CD4-positive, CD25-positive, alpha-beta regulatory T cell (primary cell): ENCODE measurements at places on chromosomes 3 and 15.

DNA sequence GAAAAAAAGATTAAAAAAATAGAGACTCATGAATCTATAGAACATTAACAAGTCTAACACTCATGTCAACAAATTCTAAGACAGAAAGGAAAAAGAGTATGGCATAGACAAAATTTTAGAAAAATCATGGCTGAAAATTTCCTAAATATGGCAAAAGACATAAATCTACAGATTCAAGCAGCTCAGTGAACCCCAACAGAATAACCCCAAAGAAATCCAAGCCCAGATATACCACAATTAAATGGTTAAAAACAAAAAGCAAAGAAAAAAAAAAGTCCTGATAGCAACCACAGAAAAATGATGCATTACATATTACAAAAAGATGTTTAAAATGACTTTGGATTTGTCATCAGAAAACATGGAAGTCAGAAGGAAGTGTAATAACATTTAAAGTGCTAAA, 75.6 kb downstream of the AQR start:
- DNase-seq = no peak

DNA sequence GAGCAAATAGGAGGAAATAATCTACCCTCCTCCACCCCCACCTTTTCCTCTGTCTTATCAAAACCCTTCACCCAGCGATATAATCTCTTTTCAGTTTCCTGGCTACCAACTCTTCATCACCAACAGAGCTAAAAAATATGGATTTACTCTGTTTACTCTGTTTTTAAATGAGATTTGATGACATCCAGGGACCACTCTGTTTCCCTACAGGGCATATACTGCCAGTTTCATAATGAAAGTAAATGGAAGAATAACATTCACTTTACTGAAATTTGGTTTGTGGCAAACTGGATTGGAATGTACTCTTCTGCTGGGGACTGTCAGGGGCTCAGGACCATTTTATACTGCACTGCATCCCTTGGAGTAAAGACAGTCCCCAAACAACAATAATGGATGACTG, 80.1 kb upstream of the PTX3 start:
- no peak for DNase-seq

GRCh38 chr15:68787609-68788263, 33.0 kb downstream of the ANP32A start:
- no peak for DNase-seq

GRCh38 chr15:71079208-71080044, 35.8 kb upstream of the THSD4 start:
- no peak for DNase-seq

DNA sequence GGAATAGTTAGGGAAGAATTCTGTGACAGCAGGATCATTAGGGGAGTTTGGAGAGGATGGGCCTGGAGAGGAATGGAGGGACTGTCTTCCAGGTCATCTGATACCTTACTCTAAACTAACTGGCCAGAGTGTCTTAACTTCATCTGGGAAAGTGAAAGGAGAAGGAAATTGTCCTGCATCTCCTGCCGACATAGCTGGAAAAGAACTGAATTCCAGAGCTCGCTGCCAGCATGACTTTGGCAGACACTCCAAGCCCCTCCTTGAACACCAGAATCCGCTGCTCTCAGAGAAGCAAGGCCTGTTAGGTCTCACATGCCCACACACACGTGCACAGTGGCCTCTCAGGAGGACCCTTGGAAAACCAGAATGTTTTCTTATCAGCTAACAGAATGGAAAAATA, 10.5 kb downstream of the ABI3BP start:
- DNase-seq = no peak

DNA sequence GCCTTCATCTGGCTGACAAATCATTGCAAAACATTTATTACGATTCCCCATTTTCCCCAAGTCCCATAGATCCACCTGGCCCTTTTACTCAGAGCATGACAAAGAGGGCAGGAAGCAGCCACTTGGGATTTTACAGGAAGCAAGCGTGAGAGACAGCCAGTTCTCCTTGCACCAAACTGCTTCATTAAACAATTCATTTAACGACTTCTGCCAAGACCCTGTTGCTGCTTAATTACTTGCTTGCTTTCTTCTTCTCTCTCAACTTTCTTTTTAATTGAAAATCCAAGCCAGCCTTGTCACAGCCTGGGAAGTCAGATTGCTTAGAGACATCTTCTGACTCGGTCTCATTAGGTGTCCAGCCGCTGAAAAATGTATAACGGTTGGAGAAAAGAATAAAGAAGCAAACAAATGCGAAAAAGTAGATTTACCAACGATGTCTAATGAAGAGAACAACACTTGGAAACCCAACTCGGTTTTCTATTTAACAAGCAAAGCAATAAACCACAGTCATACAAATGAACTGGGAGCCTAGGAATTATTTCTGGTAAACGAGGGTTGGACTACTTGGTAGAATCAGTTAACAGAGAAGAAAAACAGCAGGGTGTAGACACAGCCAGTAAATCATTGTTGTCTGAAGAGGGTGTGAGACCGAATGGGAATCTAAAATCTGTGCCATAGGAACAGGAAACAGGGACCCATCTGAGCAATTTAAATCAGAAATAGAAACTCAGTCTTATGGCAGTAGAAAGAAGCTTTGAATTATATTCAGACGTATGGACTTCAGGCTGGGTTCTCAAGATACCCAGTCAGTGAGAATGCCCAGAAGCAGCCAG, 298.3 kb downstream of the LRRC3B start:
- DNase-seq = no peak

DNA sequence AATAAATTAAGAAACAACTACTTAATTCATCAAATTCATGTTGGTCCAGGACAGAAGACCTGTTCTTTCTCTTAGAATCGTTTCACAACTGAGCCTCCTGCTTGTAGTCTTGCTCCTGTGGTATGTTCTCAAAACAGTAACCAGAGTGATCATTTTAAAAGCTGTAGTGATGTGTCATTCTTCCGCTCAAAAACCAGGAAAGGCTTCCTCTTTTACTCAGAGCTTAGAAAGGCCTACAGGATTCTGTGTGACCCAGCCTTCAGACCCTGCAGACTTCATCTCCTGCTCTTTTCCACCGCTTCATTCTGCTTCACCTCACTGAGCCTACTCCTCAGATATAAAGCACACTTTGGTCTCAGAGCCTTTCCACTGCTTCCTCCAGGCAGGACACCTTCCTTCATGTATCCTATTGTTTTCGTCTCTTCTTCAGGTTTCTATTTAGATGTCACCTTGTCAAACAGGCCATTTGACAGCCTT, 22.7 kb downstream of the ST6GAL1 start:
- DNase-seq = peak; percentile 80

- DNase-seq = no peak
These were observed at the start of gene IGSF10 for GRCh38 chr3:151460774-151461450. Gene IGSF10 (minus strand): TSS chr3:151461061. CDS start chr3:151458709, 2,352 bp downstream.

DNA sequence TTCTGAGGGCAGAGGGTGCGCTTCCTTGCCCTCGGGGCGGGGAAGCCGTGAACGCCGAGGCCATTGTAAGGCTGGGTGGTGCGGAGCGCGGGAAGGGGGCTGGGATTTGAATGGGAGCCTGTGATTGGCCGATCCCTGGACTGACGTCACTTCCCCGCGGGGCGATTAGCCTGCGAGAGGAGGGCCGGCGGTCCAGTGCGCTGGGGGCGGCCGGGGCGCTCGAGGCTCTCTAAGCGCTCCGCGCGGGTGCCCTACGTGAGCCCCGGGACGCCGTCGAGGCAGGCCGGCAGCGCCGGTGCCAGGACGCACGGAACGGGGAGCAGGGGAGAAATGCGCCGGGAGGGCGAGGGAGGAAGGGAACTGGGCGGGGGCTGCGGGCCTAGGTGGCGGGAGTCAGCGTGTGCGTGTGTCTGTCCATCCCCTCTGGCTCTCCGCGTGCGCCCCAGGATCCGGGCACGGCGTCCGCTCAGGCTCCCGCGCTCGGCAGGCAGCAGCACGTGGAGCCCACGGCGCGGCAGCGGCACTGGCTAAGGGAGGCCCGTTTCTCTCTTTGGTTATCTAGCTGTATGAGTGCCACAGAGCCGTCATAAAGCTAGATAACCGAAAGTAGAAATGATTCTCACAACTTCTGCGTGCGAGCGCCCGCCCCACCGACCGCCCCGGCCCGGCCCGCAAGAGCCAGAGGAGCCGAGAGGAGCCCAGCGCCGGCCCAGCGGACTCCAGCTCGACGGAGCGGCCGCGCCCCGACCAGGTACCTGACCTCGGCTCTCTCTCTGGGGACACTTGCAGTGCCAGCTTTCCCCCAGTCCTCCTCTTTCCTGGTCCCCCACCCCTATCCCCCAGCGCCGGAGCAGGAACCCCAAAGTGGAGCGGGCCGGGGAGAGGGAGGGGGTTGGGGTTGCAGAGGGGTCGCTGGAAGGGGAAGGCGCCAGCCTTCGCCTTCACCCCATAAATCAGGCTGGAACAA, 33.1 kb upstream of the POLG start:
- no peak for DNase-seq

GRCh38 chr3:102451543-102451942, 16.7 kb downstream of the ZPLD1 start:
- DNase-seq = no peak

DNA sequence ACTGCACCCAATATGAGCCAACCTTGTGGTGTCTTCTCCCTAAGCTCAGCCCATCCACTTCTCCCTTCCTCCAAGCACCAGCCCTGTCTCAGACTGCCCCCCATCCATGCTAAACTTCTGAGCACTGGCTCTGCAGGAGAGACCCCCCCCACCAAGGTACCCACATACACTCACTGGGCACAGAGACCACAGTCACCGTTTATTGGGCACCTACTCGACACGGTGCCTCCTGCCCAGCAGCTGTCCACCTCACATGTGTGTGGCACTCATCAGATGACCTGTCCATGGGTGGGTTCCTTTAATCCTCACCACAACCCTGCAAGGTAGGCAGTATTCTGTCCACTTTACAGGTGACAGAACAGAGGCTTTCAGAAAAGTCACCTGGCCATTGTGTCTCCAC, 22.3 kb upstream of the SFMBT1 start:
- DNase-seq = no peak

DNA sequence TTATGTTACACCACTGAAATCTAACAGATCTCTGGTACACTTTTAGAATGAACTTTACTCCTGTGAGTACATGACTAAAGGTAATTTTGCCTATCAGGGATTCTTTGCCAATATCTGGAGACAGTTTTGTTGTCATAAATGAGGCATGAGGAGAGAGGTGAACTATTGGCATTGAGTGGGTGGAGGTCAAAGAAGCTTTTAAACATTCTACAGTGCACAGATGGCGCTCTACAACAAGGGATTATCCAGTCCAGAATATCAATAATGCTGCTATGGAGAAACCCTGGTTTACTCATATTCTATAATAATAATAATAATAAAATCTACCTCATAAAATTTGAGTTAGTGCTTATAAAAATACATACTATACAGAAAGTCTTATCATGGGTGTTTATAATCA, 702.3 kb downstream of the SI start:
- no peak for DNase-seq

GRCh38 chr3:15064299-15064834, 748 bp downstream of the MRPS25 start:
- DNase-seq = no peak

DNA sequence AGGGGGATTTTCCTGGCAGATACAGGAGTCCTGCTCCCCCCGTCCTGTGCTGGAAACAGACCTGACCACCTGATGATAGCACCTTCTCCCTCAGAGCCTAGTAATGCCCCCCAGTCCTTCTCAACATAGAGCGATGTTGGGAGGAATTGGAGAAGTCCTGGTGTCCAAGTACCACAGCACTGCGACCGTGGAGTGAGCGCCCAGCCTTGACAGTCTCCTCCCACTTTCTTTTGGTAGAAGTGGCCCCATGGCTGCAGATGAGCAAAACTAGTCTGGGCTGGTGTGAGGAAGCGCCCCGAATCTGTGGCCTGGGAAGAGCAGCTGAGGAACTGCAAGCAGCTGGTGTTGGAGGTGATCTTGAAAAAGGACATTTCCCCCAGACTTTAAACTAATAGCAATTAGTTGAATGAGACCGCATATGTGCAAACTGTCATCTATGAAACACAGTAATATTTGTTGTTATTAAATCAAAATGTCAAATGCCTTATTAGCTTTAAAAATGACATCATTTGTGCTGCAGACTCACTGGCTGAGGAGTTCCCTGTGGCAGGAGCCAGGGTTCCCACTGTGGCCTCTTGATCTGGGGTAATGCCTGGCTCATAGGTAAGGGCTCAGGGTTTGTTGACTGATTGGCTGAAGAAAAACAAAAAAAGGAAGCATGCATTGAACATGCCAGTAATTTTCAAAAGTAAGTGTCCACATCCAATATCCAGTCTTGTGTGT, 121.8 kb downstream of the CACNA2D3 start:
- no peak for DNase-seq

GRCh38 chr3:114005481-114005880, 50.8 kb downstream of the CCDC191 start:
- no peak for DNase-seq

- DNase-seq = no peak
These were observed 232.6 kb downstream of the NTRK3 start for GRCh38 chr15:88023914-88024313.

DNA sequence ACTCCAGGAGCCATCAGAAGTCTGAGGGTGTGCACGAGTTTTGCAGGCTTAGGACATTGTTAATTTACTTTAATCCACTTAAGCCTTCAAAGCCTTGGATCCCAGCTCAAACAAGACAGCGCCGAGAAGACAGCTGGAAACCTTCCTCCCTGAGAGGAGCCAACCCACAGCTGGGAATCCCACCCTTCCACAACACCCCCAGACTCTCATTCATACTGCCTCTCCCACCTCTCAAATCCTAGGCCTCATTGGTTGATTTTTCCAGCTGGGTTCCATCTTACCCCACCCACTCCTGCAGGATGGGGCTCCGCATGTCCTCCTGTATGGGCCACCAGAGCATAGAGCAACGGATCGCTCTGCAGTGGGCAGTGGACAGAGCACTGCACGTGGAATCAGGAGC, 80.4 kb downstream of the SEMA5B start:
- DNase-seq = no peak

DNA sequence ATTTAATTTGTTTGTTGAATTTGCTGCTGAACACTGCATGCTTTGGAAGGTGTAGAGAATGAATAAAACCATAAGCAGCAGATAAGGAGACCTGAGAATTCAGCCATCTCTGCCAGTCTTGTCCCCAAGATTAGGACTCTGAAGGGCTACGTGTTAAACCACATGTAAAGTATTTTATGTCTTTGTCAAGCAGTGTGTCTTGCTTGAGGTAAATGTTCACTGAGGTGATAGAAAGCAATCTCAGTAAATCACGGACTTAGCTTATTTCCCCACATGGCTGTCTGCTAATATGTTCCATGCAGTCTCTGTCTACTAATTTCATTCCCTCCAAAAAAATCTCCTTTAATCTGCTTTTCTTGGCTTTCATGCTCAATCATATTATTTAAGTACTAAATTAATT, 467.1 kb downstream of the RAP2B start:
- no peak for DNase-seq

GRCh38 chr3:130894130-130894985, 474 bp downstream of the ATP2C1 start:
- peak; percentile 50 for DNase-seq

DNA sequence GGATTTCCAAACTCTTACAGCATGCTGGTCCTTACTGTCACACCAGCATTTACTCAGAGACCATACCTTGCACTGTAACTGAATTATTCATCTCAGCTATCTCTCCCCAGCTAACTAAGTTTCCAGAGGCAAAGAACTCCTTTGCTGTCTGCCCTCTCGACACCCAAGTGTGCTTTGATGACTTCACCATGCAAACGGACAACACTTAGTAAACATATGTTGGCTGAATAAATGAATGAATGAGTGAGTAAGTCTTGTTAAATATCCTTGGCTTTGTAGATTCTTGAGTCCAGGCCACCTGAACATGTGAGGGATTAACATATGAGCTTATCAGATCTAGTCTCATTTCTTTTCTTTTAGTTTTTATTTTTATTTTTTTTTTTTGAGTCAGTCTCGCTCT, 138.2 kb downstream of the PLD1 start:
- DNase-seq = no peak

- DNase-seq = no peak
These were observed 462.2 kb upstream of the CFAP20DC start for GRCh38 chr3:59512066-59512465.

GRCh38 chr15:40253167-40253790, 14.4 kb downstream of the PAK6 start:
- DNase-seq = no peak
